ENCODE measurements at places on chromosomes 7 and 10. TPM values are rescaled to one million over a fixed set of nuclear protein-coding genes. Genes with fewer than 3 reads are reported as not detected.

DNA sequence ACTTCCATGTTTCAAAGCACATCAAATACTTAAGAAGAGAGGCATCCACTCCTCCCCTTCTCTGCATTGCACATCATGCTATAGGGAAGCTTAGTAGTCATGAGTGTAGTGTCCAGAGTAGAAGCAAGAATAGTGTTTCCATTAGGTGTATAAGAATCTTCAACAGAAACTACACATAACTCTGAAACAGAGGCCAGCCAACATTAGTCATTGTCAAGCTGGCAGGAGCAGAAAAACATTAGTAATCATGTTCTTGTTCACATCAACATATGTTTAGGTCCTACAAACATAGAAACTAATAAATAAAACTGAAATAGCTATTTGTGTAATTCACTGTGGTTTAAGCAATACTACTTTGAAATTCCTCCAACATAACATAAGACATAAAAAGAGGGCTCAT is 370.2 kb downstream of the PPP1R3A start:
- H3K27me3 ChIP-seq, result no peaks in the 10 kb centered on the region
- no peaks in the 10 kb centered on the region for H3K36me3 ChIP-seq
- no peaks in the 10 kb centered on the region for H3K4me1 ChIP-seq
- H3K27ac ChIP-seq, result no peak overlapping the region
- DNase-seq, result no peak
- H3K4me3 ChIP-seq, result no peak overlapping the region

DNA sequence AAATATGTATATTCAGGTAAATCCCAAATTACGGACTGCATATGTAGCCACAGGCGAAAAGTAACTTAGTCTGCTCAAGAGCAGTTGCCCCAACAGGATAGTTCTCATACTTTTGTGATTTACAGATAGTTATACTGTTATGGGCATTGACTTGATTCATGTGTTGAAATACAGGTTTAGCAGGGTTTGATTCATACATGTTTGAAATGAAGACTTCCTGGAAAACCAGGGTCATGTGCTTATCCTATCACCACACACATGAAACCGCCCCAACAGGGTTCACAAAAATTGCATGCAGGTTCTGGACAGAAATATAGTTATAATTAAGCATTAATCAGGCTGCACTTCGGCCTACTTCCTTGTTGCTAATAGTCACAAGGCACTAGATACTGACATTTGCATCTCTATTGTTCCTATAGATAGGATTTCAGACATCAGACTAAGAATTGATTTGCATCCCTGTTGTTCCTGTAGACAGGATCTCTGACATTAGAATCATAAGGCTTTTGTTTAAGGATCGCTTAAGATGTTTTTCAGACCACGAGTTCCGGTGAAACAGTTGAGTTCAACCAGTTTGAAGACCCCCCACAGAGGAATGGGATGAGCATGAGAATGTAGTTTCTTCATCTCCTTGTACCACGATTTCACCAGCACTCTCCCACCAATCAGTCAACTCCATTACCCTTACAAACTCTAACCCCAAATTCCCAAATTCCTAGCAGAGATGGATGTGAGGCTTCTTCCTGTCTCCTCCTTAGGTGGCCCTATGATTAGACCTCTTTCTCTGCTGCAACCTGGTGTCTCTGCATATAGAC is 2.0 kb upstream of the ZNF398 start:
- H3K36me3 ChIP-seq, result no peaks in the 10 kb centered on the region
- no peaks in the 10 kb centered on the region for H3K27me3 ChIP-seq
- no peak overlapping the region for H3K27ac ChIP-seq
- H3K4me1 ChIP-seq, result peaks cover 3% of the 10 kb centered on the region
- DNase-seq, result no peak

SLC26A5 gene
- 0.12 TPM for polyA plus RNA-seq

HOXA7 gene
- not detected for polyA plus RNA-seq

GRCh38 chr10:31940839-31941653 is 12.4 kb upstream of the ARHGAP12 start:
- no peak overlapping the region for H3K4me3 ChIP-seq
- no peaks in the 10 kb centered on the region for H3K36me3 ChIP-seq
- H3K27ac ChIP-seq, result no peak overlapping the region
- H3K27me3 ChIP-seq, result no peaks in the 10 kb centered on the region
- peak; percentile 84 for DNase-seq

DNA sequence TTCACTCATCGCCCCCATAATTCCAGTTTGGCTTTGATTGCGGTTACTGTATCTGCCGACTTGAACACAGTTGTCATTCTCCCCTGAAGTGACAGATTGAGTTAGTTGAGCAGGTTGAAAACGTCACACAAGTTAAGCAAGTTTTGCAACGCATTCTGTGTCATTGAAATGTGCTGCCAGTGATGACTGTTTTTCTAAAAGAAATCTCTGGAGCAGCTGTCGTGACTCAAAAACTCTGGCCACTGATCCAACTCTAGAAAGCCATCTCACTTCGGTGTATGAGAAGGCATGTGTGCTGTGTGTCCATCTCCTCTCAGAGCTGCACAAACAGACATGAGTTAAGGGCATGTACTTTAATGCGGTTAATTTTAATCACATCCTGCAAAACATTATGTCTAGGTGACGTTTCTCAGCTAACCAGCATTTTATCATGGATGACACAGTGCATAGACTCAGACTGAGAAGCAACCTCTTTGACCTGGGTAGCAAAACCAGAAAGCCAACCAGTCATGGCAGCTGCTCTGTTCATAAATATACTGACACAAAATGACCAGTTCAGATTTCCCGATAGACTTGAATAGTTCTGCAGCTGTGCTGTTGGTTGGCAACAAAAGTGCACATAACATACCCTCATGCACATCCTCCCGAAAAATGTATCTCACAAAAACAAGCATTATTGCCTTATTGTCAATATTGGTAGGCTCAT is 69.3 kb downstream of the CSTF2T start:
- no peak overlapping the region for H3K27ac ChIP-seq
- H3K4me3 ChIP-seq, result no peak overlapping the region
- DNase-seq, result peak; percentile 56
- H3K36me3 ChIP-seq, result no peaks in the 10 kb centered on the region

GRCh38 chr7:43791665-43792064 is 33.2 kb downstream of the BLVRA start:
- no peak overlapping the region for H3K4me3 ChIP-seq
- H3K27ac ChIP-seq, result no peak overlapping the region
- peaks cover 9% of the 10 kb centered on the region for H3K36me3 ChIP-seq
- no peak for DNase-seq

- H3K36me3 ChIP-seq, result peaks cover 10% of the 10 kb centered on the region
- H3K4me1 ChIP-seq, result peaks cover 54% of the 10 kb centered on the region
- H3K4me3 ChIP-seq, result no peak overlapping the region
- H3K27ac ChIP-seq, result peak overlapping the region; percentile 15
- no peaks in the 10 kb centered on the region for H3K27me3 ChIP-seq
These were observed 127.8 kb upstream of the BTBD16 start for GRCh38 chr10:122143238-122143841.

DNTT gene
- polyA plus RNA-seq, result not detected

GRCh38 chr7:134770676-134771075 is 8.8 kb upstream of the CALD1 start:
- no peaks in the 10 kb centered on the region for H3K27me3 ChIP-seq
- DNase-seq, result no peak
- no peak overlapping the region for H3K4me3 ChIP-seq
- H3K27ac ChIP-seq, result no peak overlapping the region
- no peaks in the 10 kb centered on the region for H3K4me1 ChIP-seq
- H3K36me3 ChIP-seq, result no peaks in the 10 kb centered on the region

- H3K27ac ChIP-seq, result no peak overlapping the region
- no peak for DNase-seq
- H3K4me1 ChIP-seq, result peaks cover 3% of the 10 kb centered on the region
- H3K36me3 ChIP-seq, result no peaks in the 10 kb centered on the region
- no peaks in the 10 kb centered on the region for H3K27me3 ChIP-seq
These were observed 974.5 kb downstream of the LRMDA start for GRCh38 chr10:76405922-76406321.

GRCh38 chr7:118252087-118252486 is 27.6 kb downstream of the ANKRD7 start:
- DNase-seq, result no peak
- H3K4me3 ChIP-seq, result no peak overlapping the region
- H3K4me1 ChIP-seq, result no peaks in the 10 kb centered on the region

GRCh38 chr7:115226410-115226809 is 304.5 kb downstream of the MDFIC start:
- H3K4me3 ChIP-seq, result no peak overlapping the region
- no peak for DNase-seq
- H3K36me3 ChIP-seq, result no peaks in the 10 kb centered on the region
- no peaks in the 10 kb centered on the region for H3K27me3 ChIP-seq
- no peak overlapping the region for H3K27ac ChIP-seq

- no peak overlapping the region for H3K4me3 ChIP-seq
- H3K27me3 ChIP-seq, result no peaks in the 10 kb centered on the region
- DNase-seq, result peak; percentile 43
- H3K36me3 ChIP-seq, result no peaks in the 10 kb centered on the region
- no peaks in the 10 kb centered on the region for H3K4me1 ChIP-seq
These were observed 150.9 kb upstream of the MEOX2 start for GRCh38 chr7:15837306-15837950.

NPC1L1 gene
- polyA plus RNA-seq, result not detected

NPFFR1 gene
- 0.06 TPM for polyA plus RNA-seq

CCDC136 gene
- polyA plus RNA-seq, result 10.7 TPM

DNA sequence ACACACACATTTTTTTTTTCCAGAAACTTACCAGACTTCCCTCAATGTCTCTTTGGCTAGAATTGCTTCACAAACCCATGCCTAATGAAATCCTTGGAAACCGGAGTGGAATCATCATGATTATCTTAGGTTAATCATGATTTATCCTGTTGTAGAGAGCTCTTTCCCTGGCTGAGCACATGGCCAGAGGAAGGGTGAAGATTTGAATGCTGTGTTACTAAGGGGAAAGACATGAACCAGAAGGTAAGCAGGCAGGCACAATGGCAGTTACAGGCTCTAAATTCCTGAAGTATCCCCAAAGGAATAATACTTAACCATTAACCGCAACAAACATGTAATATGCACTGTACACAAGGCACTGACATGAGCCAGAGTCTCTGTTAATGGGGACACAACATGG is 4.1 kb upstream of the RNF148 start:
- no peaks in the 10 kb centered on the region for H3K27me3 ChIP-seq
- no peak for DNase-seq
- no peaks in the 10 kb centered on the region for H3K36me3 ChIP-seq

IGFBP3 gene
- polyA plus RNA-seq, result 10.9 TPM

DNA sequence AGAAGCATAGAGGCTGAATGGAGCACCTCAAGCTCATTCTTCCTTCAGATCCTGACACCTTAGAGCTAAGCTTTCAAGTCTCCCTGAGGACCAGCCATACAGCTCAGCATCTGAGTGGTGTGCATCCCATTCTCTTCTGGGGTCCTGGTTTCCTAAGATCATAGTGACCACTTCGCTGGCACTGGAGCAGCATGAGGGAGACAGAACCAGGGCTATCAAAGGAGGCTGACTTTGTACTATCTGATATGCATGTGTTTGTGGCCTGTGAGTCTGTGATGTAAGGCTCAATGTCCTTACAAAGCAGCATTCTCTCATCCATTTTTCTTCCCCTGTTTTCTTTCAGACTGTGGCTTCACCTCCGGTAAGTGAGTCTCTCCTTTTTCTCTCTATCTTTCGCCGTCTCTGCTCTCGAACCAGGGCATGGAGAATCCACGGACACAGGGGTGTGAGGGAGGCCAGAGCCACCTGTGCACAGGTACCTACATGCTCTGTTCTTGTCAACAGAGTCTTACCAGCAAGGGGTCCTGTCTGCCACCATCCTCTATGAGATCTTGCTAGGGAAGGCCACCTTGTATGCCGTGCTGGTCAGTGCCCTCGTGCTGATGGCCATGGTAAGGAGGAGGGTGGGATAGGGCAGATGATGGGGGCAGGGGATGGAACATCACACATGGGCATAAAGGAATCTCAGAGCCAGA is 31.0 kb downstream of the PRSS2 start:
- no peaks in the 10 kb centered on the region for H3K36me3 ChIP-seq
- H3K4me3 ChIP-seq, result no peak overlapping the region
- no peak overlapping the region for H3K27ac ChIP-seq

AGR2 gene
- polyA plus RNA-seq, result 0.38 TPM

- no peak for DNase-seq
- H3K4me1 ChIP-seq, result peaks cover 7% of the 10 kb centered on the region
- H3K36me3 ChIP-seq, result no peaks in the 10 kb centered on the region
- no peak overlapping the region for H3K27ac ChIP-seq
- H3K27me3 ChIP-seq, result no peaks in the 10 kb centered on the region
These were observed 99.7 kb upstream of the ZEB1 start for GRCh38 chr10:31219306-31219705.

DNA sequence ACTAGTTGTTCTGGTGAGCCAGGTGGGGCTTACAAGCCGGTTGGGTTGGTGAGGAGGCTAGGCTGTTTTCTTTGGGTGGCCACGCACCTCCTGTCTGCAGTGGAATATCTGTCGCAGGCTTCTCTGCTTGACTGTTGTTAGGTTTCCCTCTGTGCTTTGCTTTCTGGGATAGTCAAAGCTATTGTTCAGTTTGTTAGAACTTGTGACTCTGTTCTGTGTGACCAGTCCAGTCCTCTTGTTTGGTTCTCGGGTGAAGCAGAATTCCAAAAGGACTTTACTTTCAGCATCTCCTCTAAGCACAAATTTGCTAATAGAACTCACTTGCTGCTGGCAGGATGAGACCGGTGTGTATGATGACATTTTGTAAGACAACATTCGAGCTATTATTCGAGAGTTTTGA is 105.3 kb downstream of the CREB5 start:
- H3K36me3 ChIP-seq, result no peaks in the 10 kb centered on the region
- no peak overlapping the region for H3K4me3 ChIP-seq
- no peak overlapping the region for H3K27ac ChIP-seq
- no peak for DNase-seq
- peaks cover 6% of the 10 kb centered on the region for H3K4me1 ChIP-seq

PIP gene
- polyA plus RNA-seq, result not detected

RAMP3 gene
- polyA plus RNA-seq, result not detected

DNA sequence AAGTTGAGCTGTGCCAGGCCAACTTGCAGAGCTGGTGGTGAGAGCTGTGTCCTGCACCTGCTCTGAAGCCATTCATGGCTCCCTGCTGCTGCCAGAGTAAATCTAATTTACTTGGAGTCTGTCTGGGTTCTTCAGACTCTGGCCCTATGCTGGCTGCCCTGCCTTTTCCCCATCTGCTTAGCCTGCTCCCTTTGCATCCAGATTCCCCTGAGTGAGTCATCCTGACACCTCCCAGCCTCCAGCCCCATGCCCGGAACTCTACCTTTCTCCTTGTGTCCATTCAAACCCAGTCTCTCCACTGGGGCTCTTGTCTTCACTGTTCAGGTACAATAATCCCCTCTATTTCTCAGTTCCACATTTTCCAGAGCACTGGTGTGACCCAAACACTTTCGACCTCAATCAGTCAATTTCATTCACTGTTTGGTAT is 434.4 kb upstream of the ZMIZ1 start:
- DNase-seq, result peak; percentile 66
- H3K4me3 ChIP-seq, result no peak overlapping the region
- no peaks in the 10 kb centered on the region for H3K27me3 ChIP-seq
- H3K27ac ChIP-seq, result peak overlapping the region; percentile 73
- no peaks in the 10 kb centered on the region for H3K36me3 ChIP-seq

GRCh38 chr10:132363921-132364593 is 32.1 kb downstream of the LRRC27 start:
- H3K4me3 ChIP-seq, result no peak overlapping the region
- no peaks in the 10 kb centered on the region for H3K27me3 ChIP-seq
- H3K27ac ChIP-seq, result peak overlapping the region; percentile 39
- peaks cover 9% of the 10 kb centered on the region for H3K36me3 ChIP-seq
- no peak for DNase-seq
